Hepatocyte (in vitro differentiated cells): ENCODE measurements at places on chromosomes 11 and 22.

- DNase-seq, result no peak
Observed at GRCh38 chr22:39914584-39914983, 13.7 kb downstream of the GRAP2 start.

DNA sequence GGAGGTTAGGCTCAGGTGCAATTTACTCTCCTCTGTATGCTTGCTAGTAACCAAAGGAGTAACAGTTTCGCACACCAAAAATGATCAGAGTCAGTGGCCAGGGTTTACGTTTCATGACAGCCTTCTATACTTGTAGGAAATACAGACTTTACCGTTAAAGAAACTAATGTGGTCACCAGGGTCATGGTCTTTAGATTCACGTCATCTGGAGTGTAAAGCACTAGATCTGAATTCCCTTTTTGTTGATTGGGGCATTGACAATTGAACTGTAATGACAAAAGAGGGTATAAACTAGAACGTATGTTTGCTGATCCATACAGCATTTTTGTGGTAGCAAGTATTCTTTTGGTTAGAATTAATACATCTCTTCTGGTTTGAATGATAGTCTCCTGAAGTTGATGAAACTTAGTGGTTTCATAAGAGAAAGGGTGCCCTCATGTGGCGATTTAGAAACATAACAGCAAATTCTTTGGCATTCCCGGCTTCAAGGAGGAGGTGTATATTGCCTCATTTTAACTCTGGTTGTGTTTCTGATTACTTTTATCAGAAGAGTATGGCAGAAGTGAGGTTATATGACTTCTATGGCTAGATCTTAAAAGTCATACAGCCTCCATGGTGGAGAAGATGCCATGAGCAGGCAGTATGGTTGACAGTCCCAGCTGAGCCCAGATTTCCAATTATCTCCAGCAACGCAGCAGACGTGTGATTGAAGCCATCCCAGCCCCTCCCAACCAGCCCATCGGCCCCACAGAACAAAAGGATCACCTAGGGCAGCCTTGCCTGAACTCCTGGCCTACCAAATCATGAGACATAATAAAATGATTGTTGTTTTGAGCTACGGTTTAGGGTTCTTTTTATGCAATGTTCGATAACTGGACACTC, 35.1 kb downstream of the MMP7 start:
- DNase-seq, result peak; percentile 87

GRCh38 chr11:75270896-75271418, 30.4 kb downstream of the TPBGL start:
- no peak for DNase-seq

GRCh38 chr22:28146401-28147314, 227.6 kb upstream of the PITPNB start:
- DNase-seq, result no peak

GRCh38 chr11:8015753-8016239, 28.7 kb downstream of the EIF3F start:
- DNase-seq, result no peak

GRCh38 chr11:57313071-57313787, 11.5 kb downstream of the TNKS1BP1 start:
- DNase-seq, result peak; percentile 57

DNA sequence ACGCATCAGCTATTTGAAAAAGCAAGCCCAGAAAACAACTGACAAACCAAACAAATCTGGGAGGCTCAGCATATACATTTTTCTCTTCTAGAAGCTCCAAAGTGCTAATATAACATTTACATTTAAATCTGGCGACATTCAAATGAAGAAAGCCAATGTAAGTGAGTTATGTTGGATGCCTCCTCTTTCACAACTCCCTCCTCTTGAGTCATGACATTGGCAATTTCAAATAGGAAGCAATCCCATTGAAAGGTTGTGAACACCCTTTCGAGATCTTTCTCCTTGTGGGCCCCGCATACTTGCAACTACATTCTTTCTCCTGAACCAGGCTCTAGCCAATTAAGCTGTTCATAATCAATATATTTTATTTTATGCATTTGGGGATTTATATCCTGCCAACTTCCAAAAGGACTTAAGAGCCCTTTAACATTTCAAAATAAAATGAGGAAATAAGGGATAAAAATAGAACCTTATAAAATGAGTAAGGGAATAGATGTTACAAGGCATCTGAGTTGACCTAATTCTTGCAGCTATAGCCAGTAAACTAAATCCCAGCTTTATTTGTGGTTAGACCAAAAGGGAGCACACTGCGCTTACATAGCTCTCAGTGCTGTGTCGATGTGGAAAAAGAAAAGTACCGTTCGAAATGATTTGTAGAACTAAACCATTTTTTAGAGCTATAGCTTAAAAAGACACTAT, 129.5 kb upstream of the SESN3 start:
- no peak for DNase-seq

GRCh38 chr22:43151251-43152002, at the start of gene TSPO:
TSPO (plus strand) TSS chr22:43151559; CDS start chr22:43159239, 7,680 bp downstream.
- DNase-seq, result peak; percentile 71

DNA sequence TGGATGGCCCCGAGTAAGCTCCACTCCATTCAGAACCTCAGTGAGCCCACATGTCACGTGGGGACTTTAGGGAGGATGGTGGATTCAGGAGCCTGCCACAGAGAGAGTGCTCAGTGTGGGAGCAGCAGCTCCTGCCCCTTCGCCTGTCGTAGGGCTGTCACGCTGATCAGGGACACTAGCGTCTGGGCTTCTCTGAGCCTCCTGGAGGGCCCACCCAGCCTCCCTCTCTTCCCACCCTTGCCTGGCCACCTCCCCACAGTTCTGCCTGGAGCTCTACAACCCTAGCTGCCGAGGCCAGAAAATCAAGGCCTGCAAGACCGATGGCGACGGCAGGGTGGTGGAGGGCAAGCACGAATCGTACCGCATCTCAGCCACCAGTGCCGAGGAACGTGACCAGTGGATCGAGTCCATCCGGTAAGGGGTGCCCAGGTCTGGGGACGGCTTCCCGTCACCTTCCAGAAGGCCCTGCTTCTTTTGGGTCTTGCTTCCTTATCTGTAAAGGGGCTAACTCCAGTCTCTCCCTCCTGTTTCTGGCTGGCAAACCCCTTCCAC, 29.5 kb downstream of the CYTH4 start:
- no peak for DNase-seq

DNA sequence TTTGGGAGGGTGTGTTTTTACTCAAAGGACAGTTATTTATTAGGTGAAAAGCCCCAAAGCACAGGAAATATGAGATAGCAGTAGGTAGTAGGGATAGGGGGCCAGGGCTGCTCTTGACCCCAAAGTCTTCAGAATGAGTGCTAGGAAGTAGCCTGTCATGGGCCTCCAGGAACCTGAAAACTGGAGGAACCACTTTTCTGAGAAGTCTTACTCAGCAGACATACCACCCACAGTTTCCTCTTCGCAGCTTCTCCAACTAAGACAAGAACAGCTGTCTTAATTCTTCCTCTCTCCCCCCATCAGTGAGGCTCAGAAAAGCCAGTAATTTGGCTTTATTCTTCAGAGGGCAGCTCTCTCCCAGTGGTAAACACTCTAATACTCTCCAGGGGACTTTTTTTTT, 84.0 kb upstream of the CTSC start:
- DNase-seq, result peak; percentile 19

DNA sequence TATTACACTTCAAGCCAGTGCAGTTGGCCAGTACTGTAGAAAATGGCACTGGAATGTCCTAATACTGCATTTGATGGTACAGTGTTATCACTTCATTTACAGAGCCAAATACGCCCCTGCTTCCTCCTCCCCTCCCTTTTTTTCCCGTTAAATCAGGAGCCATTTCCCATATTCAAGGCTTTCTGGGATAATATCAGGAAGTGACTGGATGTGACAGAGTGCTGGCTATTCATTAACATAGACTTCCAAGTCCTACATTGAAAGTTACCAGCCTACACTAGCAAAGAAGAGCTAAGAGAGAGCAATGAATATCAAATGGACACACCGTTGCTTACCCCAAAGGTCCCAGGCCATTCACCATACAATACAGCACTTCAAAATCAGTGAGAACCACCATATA, 32.1 kb upstream of the ABCC8 start:
- DNase-seq, result no peak

DNA sequence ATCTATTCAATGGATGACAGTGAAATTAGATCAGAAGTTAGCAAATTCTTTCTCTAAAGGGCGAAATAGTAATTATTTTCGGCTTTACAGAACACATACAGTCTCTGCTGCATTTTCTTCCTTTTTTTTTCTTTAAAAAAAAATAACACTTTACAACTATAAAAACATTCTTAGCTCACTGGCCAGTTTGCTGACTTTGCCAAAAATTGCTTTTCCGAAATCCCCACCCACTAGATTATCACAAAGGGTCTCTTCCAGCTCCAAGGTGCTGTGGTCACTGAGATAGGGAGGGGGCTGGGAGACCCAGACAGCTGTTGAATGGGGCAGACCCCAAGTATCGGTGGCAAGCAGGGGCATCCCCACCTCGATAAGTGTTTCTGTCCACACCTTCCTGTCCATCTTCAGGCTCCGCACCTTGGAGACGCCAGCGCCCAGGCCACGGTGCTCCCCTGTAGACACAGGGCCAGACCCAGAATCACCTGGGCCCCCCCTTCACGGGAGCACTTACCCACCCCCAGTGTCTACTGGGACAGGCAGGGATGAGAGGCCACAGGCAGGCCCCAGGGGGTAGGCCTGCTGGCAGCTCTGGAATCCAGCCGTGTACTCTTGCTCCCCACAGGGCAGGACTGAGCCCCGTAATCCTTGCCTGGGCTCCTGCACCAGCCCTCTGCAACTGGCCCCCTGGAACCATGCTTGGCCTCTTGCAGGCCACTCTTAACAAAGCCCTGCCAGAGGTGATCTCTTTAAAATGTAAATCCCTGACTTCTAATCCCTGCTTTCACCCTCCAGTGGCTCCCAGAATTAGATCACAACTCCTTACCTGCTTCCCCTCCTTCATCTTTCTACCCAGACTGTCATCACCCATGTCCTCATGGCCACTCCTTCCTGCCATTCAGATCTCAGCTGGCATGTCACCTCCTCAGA, 31.5 kb upstream of the PDE2A start:
- DNase-seq, result no peak

GRCh38 chr11:120065876-120066275, 72.0 kb downstream of the TRIM29 start:
- DNase-seq, result no peak

- no peak for DNase-seq
Observed at GRCh38 chr11:96152623-96153022, 190.4 kb downstream of the MAML2 start.

GRCh38 chr11:112226831-112227401, 688 bp downstream of the PTS start:
- peak; percentile 28 for DNase-seq
